ENCODE measurements at places on chromosomes 11 and 22.

DNA sequence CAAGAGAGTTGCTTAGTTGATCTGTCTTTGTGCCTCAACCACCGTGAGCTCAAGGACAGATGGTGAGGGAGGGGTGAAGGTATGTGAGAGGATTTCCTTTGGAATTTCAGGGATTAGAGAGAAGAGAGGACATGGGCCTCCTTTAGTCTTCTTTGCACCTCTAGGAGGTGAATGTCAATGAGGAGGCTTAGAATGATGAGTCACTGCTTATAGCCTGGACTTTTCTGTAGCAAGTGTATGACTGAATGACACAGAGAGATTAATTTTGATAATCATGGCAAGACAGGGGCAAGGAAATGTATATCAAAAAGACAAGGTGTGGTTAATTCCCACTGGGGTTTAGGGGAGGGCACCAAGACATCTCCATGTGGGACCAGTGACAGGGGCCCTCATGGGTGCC, 947.3 kb upstream of the TENM4 start:
- no peak for DNase-seq

- no peak for DNase-seq
These were observed 497.2 kb downstream of the NTM start for GRCh38 chr11:131867457-131868257.

DNA sequence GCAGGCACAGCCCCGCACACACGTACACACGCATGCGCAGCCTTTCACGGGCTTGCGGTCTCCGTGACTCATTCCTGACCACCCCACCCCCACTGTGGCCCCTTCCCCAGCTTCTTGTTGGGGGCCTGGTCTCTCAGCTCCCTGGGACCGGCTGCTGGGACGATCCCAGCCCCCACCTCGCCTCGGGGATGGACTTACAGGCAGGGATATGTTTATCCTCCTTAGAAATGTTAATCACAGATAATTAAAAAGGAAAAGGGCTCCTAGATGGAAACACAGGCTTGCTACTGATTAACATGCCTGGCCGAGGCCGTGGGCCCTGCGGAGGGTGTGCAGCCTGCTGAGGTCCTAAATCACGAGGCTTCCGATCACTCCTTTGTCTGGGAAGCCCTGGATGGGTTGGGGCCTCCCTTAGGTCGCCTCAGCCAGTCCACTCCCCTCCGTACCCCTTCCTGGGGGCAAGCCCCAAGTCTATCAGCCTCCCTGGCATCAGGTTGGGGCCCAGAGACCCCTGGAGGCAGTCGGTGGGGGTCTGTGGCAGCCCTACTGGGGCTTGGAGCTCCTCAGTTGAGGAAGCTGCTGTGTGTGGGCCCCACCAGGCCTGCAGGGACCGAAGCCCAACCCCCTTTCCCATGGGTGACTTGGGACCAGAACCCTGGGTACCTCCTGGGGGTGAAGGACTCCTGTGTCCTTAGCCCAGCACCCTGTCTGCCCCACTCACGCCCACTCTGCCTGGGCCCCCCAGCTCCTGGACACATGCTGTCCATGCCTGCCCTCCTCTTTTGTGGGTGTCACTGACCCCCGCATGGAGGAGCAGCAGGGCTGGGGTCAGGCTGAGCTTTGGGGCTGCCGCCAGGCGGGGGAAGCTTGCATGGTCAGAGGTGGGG, 20.6 kb downstream of the TSPAN4 start:
- DNase-seq = no peak

GRCh38 chr22:23571486-23571885, 8.6 kb downstream of the IGLL1 start:
- no peak for DNase-seq

DNA sequence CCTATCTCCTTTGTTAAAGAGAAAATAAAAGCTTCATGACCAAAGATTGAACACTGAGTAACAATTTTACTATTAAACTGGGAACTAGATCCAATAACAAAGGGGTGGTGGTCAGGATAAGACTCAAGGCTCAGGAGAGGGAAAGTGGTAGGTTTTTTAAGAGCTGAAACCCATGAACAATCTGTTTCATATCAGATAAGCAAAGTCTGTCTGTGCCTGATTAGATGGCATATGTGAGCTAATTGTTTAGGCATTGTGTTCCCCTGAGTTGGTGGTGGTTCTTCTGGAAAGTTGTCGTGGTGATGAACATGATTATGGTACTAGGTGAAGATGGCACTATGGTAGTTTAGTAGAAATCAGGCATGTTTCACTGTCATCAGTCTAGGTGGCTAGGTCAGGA, 24.4 kb downstream of the USP47 start:
- DNase-seq = no peak

DNA sequence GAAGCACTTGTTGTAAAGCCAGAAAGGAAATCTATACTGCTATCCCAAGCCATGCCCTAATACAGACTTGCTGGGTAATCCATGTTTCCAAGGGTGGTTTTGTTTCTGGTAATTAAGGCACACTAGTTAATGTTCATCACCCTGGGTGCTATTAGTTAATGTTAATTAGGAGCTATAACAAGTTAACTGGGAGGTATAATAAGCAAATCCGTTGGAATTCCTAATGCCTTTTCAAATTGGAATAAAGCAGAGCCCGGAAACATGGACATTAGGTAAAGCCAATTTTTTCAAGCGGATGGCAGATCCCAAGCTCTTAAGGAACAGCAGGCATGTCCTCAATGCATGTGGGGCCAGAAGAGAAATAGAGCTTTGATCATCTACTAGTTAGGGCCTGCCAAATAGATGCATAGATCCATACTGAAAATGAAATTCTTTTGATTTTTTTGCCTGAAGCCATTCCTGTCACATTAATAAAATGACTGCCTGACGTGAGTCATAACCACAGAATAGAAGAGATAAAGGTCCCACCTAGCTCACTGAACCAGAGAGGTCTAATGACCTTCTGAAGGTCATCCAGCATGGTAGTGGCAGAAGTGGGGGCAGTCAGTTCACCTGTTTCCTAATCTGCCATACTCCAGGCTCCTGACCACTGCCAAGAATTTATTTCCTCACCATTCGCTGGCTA, 28.5 kb upstream of the CCDC34 start:
- no peak for DNase-seq

DNA sequence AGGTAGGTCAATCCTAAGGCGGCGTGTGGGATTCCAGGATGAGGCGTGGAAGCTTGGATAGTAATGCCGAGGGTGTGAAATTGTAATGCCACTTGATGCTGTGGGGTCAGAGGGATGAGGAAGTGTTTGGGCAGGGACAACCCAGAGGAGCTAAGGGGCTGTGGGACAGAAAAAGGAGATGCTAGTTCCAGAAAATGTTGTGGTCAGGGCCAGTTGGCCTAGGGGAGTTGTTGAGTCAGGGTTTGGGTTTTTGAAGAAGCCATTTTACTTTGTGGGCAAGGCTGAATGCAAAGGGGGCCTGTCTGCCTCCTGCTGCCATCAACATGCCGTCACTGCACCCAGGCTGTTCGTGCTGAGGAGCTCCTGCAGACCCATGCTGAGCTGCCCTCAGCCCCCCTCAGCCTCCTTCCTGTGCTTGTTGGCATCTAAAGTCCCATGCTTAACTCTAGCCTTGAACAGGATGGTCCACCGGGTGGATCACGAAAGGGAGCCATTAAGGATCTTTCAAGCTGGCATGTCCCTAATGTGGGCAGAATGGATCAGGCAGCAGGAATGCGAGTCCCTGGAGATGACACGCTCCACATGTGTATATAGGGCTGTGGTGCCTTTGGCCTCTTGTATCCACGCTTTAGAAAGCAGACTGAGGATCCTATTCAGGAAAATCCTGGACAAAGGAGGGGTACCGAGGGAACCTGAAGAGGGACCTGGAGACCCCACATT, 2.1 kb downstream of the C11orf16 start:
- no peak for DNase-seq

DNA sequence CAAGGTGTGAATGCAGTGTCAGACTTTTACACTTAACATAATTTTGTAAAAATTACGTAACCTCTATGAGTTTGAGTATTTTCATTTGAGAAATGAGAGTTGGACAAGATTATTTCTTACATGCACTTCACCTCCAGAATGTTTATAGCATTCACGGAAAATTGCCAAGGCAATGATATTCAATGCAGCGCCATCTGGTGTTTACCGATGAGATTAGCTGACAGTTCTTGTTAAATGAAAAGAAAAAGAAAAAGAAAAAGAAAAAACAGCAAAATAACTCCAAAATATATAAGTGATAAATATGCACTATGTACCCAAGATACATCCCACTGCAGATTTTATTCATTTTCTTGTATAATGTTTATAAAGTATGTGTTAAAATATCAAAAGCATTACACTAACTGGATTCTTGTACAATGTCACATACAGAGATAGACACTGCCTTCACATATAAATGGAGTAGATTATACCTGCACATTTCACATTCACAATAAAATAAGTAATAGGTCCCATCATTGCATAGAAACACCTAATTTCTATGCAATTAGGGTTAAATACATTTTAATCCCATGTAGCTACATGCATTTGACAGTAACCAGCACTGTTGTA, 976.3 kb upstream of the FAT3 start:
- DNase-seq = peak; percentile 3

- no peak for DNase-seq
These were observed 137.4 kb downstream of the NAV2 start for GRCh38 chr11:19849947-19850593.

DNA sequence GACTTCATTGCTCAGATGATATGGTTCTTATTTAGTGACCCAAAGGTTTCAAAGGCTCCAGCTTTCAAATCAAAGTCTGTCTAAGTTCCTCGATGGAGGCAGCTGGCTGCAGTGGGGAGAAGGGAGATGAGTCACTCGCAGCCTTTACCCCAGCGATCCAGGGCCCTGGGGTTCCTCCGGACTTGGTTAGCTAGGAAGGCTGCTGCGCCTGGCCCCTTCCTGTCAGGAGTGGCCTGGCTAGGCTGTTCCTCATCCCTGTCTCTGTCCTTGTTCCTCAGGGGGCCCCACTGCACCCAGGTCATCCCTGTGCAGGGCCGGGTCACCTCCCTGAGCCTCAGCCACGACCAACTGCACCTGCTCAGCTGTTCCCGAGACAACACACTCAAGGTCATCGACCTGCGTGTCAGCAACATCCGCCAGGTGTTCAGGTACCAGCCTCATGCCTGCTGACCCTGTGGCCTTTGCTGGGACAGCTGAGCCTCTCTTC, 13.9 kb downstream of the ATG16L2 start:
- no peak for DNase-seq

DNA sequence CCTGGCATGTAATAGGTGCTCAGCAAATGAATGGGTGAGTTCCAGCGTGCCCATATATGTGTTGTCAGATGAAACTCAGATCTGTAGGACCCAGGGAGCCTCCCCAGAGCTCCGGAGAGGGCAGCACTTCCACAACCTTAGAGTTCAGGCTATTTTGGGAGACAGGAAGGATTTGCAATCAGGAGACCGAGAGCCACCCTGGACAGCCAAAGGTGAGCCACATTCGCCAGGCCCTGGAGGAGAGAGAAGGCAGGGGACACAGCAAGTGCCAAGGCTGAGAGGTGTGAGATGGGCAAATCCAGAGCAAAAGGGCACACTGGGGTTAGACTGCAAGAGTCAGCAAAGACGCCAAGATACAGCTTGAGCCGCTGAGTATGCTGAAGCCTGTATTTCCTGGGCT, 66.4 kb downstream of the CD82 start:
- DNase-seq = no peak

DNA sequence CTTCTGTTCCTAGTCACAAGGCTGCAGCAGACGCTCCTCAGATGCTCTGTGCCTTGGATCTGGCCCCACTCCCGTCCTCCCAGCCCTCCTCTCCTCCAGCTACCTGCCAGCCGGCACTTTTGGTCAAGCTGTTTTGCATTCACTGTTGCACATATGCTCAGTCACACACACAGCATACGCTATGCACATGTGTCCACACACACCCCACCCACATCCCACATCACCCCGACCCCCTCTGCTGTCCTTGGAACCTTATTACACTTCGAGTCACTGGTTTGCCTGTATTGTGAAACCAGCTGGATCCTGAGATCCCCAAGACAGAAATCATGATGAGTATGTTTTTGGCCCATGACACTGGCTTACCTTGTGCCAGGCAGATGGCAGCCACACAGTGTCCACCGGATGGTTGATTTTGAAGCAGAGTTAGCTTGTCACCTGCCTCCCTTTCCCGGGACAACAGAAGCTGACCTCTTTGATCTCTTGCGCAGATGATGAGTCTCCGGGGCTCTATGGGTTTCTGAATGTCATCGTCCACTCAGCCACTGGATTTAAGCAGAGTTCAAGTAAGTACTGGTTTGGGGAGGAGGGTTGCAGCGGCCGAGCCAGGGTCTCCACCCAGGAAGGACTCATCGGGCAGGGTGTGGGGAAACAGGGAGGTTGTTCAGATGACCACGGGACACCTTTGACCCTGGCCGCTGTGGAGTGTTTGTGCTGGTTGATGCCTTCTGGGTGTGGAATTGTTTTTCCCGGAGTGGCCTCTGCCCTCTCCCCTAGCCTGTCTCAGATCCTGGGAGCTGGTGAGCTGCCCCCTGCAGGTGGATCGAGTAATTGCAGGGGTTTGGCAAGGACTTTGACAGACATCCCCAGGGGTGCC, 109.8 kb downstream of the BCR start:
- peak; percentile 40 for DNase-seq

DNA sequence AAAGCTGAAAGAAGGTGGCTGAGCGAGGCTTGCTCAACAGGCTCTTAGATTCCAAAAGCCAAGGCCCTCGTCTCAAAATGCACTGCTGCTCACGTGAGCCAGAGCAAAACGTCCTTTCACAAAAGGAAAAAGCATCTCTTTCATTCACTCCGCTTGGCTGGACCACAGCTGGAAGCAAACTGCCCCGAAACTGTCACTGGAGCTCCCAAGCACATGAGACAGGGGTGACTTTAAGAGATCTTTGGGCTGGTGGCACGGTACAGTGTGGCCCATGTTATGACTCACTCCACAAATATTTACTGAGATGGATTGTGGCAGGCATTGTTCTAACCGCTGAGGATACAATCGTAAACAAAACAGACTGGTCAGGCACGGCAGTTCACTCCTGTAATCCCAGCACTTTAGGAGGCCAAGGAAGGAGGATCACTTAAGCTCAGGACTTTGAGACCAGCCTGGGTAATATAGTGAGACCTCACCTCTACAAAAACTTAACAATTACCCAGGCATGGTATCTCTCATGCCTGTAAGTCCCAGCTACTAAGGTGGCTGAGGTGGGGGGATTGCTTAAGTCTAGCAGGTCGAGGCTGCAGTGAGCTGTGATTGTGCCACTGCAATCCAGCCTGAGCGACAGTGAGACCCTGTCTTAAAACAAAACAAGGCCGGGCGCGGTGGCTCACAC, 3.6 kb downstream of the PLA2G6 start:
- DNase-seq = no peak

Measured in stimulated activated CD4-positive, alpha-beta T cell treated with anti-CD3 and anti-CD28 coated beads, Interleukin-4, amount 100 ng/mL, for 48 hours (primary cell).